ENCODE measurements at places on chromosomes 13 and 19.

DNA sequence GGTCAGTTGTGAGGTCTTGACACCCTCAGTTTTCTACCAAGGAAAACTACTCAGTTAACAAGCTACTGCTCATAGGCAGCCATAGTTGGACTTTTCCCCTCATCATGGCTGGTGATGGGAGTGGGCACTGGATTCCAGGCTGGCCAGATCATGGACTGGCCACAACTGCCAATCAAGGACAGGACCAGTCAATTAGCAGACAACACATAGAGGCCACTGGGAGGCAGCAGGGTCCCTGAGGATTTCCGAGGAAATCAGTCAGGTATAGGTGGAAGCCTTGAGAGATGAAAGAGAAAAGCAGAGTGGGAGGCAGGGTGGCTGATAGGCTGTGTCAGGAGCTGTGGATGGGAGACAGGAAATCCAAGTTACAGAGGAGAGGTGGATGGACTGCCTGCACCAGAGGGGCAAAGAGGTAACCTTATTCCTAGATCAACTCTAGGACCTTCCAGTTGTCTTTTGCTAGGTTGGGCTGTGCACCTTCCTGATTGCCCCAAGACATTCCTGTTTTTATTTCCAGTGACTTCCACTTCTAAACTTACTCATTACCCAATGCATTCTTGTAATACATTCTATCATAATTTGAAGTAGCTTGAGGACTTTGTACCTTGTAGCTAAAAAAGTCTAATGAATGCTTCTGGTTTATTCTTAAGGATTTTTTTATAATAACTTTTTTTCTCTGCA, 361.8 kb downstream of the KCNRG start:
- no peak for DNase-seq

- no peak for DNase-seq
Observed at GRCh38 chr13:44172281-44172810, 201.3 kb upstream of the SERP2 start.

DNA sequence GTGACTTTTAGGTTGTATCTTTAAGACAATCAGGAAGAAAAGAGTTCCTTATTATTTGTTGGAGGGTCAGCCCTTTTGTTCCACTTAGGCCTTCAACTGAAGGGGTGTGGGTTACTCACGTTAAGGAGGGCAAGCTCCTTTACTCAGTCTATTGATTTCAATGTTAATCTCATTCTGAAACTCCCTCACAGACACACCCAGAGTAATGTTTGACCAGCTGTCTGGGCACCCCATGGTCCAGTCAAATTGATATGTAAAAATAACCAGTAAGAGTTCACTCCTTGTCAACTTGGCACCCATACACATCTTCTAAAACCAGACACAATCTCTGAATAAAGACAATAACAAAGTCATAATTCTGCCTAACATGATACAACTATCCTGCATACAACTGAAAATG, 292.9 kb downstream of the KLF5 start:
- DNase-seq: no peak

DNA sequence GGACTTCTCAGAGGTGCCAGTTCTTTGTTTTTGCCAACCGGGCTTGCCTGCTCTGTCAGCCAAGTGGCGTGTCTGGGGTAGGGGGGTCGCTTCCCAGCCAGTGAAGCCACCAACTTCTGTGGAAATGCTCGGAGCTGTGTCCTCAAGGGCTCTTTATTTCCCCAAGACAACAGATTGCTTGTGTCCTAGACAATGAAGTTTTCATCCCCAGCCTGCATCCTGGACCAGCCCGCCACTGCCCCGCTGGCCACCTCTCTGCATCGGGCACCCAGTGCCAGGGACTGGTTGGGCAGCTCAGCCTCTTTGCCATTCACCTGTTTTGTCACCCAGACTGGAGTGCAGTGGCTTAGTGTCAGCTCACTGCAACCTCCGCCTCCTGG, 3.7 kb downstream of the RAB11B start:
- DNase-seq: peak; percentile 90

GRCh38 chr13:80341756-80342370, 937 bp upstream of the SPRY2 start:
- peak; percentile 74 for DNase-seq

- DNase-seq: peak; percentile 67
Observed at GRCh38 chr19:18848878-18849661, 17.3 kb downstream of the UPF1 start.

DNA sequence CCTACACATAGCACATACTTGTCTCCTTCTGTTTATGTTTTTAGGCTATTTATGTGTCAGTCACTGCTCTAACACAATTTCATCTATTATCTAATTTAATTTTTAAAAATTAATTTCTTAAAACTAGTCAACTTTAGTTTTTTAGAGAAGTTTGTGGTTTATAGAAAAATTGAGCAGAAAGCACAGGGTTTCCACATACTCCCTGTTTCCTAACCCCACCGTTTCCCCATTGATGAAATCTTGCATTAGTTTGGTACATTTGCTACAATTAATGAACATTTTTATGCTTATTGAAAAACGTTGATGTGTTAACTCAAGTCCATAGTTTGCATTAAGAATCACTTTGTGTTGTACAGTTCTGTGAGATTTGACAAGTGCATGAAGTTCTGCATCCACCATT, 53.5 kb downstream of the TNFSF13B start:
- no peak for DNase-seq
